ENCODE measurements at places on chromosomes 7 and 10. TPM values are rescaled to one million over a fixed set of nuclear protein-coding genes. Genes with fewer than 3 reads are reported as not detected.

CLDN3 gene
- not detected for total RNA-seq

NUTM2D gene
- 1.4 TPM for total RNA-seq

STYXL1 gene
- total RNA-seq, result 32.3 TPM

NCOA4 gene
- 259 TPM for total RNA-seq

CHRM2 gene
- total RNA-seq, result not detected

SUN3 gene
- total RNA-seq, result not detected

SDK1 gene
- total RNA-seq, result 0.65 TPM

INHBA gene
- total RNA-seq, result 21.2 TPM

COL13A1 gene
- total RNA-seq, result 16.7 TPM

NUDT13 gene
- total RNA-seq, result 1.3 TPM

ETV1 gene
- 15.1 TPM for total RNA-seq

ZNF485 gene
- 1.3 TPM for total RNA-seq

GJC3 gene
- 0.19 TPM for total RNA-seq

TUBAL3 gene
- total RNA-seq, result 1.3 TPM

LLCFC1 gene
- total RNA-seq, result not detected

APBB1IP gene
- total RNA-seq, result not detected

MMRN2 gene
- 262 TPM for total RNA-seq

SPDYE11 gene
- total RNA-seq, result not detected

NEUROD6 gene
- total RNA-seq, result not detected

FBXL13 gene
- total RNA-seq, result 0.98 TPM

MAT1A gene
- total RNA-seq, result not detected

POLR2J2 gene
- 5.3 TPM for total RNA-seq

NEUROG3 gene
- not detected for total RNA-seq

SUGCT gene
- 1.4 TPM for total RNA-seq

SLC26A4 gene
- 4.9 TPM for total RNA-seq

RPEL1 gene
- 0.33 TPM for total RNA-seq

AGAP5 gene
- 1.6 TPM for total RNA-seq

NUTM2E gene
- total RNA-seq, result 0.38 TPM

HOXA6 gene
- 4.0 TPM for total RNA-seq

Data from vein endothelial cell (primary cell).